ENCODE measurements at places on chromosomes 5 and 9.

- DNase-seq, result no peak
Measured at GRCh38 chr9:126623667-126624478, 10.1 kb downstream of the LMX1B start.

- DNase-seq, result no peak
Measured at GRCh38 chr5:74877624-74878304, 11.6 kb upstream of the FAM169A start.

DNA sequence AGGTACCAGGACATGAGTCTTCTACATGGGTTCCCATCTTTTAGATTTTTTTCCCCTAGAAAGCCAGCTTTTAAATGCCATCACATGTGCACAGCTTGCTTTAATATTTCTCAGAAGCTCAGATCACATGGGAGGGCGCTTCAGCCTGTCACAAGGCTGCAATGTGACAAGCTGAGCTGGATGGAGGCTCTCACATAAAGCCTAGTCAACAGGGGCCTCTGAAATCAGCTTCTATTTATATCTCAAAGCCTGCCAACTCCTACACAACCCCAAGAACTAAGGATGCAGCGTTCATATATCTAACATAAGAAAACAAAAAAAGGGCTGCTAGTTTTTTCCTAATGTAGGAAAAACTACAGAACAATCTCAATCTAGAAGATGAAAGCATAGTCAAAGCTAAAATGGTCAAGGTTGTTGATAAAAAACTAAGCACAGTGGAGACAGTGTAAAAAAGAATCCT lies 2.3 kb downstream of the ZFAND5 start:
- DNase-seq, result no peak

DNA sequence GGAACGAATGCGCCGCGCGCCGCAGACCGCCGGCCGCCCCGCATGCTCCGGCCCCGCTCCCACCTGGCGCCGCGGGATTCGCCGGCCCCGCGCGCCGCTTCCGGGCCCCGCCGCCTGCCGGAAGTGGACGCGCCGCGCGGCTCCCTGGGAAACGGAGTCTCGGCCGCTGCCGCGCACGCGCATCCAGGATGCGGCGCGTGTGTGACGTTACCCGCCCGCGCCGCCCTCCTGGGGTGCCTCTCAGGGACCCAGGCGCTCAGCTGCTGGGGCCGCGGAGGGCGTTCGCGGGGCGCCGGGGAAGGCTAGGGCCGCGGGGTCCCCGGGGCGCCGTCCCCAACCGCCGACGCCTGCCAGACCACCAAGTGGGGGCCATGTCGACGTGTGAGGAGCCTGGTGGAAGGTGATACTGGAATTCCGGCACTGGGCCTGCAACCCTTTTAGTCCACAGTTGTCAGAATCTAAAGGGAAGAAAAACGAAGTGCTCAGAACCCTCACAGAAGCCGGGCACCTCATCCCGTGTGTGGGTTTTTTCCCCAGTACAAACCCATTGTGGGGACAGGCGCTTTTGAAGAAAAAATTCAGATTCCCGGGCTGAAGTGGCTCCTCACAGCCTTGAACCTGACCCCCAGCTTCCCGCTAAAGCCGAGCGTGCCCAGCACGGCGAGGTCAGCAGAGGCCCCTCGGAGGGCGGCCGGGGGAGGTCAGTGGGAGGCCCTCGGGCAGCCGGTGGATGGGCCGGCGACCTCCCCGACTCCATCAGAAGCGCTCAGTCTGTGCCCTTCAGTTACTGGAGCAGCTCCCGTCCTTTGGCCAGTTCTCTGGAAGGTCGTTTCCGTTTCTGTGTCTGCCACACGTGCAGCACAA lies at the start of gene CLPTM1L:
Gene CLPTM1L (minus strand): TSS at position 125 of the 864 bp plus-strand sequence. CDS start 258 bp downstream, outside the sequence.
- DNase-seq, result peak; percentile 67

GRCh38 chr9:84903963-84904362 lies 234.4 kb downstream of the NTRK2 start:
- DNase-seq, result no peak

DNA sequence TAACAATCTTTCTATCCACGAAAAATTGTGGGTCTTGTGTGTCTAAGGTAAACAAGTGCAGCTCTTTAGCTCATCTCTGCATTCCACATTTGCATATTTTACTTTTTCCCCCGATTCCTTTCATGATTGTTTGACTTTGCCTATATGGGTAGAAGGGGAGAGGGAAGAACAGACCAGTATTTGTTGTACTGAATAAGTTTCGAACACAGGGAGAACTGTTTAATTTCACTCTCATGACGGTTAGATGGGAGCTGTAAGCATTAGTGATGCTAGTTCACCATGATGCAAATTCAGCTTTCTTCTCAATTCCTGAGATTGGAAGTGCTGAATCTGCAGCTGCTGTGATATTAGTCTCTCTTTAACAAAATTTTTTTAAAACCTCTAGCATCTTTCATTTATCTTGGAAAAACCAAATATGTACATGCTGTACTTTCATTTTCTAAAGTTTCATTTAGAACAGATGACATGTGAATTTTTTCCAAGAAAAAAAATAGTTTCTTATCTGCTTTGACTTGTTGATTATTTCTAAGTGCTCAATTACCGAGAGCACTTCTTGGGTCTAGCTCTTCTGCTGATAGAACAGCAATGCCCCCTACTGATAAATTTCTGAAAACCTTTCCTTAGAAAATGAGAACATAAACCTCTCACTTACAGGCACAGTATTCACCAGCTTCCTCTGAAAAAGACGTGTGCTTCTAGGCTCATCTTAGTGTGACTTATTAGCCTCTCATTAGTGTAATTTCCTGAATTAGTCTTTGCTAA lies 149.5 kb downstream of the BAAT start:
- no peak for DNase-seq

DNA sequence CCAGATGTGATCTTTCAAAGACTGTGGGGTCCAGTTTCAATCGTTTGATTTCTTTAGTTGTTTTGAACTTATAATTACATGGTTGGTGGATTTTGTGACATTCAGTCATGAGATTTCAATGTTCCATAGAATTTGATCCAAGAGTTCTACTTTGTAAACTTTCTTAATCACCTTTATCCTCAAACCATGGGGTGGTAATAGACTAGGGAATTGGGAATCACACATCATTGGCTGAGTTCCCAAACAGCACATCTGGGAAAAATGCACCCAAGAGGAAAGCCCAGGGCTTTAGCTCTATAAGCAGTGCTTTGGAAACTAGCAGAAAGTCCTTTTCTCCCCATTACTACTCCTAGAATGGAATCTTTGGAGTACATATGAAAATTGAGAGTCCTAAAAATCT lies 177.6 kb downstream of the NNT start:
- DNase-seq, result no peak

Measured in activated naive CD4-positive, alpha-beta T cell (primary cell).